ENCODE measurements at places on chromosomes 2 and 18.

- no peak for DNase-seq
Measured at GRCh38 chr2:694174-694573, 17.0 kb upstream of the TMEM18 start.

GRCh38 chr18:22827741-22828140 is 105.4 kb upstream of the RBBP8 start:
- no peak for DNase-seq

GRCh38 chr2:231502596-231502995 is 27.6 kb downstream of the NMUR1 start:
- DNase-seq, result no peak

GRCh38 chr2:46040563-46041155 is 256.5 kb upstream of the EPAS1 start:
- no peak for DNase-seq

DNA sequence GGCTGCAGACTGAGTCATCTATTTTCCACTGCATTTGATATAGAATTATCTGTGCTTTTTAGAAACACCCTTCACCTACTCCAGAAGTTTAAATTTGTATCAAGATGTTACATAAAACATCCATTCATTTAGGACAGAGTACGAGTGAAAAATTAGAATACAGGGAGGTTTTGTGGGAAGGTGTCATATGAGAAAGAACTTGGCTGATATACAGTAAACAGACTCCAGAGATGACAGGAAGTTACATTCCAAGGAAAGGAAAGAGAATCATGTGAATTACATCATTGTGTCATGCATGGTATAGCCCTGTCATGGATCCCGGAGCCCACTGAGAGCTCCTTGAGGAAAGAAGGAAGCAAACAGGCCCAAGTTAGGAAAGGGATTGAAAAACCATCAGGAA is 341.5 kb upstream of the PKDCC start:
- DNase-seq, result no peak

GRCh38 chr2:129400826-129401225 is 578.6 kb upstream of the RAB6C start:
- no peak for DNase-seq

- DNase-seq, result no peak
Measured at GRCh38 chr2:174177316-174177890, 70.9 kb downstream of the OLA1 start.

DNA sequence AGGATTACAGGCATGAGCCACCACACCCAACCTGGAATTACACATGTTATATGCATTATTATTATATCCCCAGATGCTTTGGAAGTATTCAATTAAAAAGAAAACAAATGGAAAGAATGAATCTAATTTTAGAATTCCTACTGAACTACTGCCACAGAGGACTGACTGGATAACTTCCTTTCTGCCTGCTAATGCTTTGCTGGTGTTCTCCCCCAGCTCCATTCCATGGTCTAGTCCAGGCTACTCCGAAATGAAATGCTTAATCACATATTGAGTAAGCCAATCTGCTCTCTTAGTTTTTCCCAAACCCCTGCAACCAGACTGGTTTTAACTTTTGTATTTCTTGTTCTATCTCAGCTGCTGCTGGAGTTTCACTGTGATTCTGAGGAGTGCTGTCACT is 519.1 kb downstream of the SOX11 start:
- no peak for DNase-seq

DNA sequence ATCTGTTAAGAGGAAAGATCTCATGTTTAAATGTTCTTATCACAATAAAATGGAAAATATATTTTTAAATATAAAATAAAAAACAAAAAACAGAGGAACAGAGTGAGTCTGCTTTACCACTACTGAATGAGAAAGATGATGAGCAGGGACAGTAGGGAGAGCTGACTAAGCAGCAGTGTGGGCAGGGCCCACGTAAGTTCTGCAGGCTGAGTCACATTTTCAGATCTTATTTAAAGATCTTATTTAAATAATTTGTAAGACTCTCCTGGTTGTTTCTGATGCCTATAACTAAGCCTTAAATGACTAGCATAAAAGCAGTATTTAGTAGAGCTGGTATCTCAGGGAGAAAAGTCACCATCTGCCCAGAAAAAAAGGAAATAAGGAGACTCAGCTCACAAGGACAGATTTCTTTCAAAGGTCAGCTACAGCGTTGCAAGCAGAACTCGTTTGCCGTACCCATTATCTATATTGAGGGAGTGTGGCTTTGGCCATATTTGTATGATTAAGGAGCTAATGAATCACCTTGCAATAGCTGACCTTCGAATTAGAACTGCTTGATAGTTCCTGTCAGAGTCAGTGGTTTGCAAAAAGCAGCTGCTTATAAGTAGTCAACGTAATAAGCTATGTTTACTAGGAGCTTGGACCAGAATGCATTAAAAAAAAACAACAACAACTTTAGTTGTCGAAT is 322.1 kb upstream of the CHAC2 start:
- DNase-seq, result no peak

DNA sequence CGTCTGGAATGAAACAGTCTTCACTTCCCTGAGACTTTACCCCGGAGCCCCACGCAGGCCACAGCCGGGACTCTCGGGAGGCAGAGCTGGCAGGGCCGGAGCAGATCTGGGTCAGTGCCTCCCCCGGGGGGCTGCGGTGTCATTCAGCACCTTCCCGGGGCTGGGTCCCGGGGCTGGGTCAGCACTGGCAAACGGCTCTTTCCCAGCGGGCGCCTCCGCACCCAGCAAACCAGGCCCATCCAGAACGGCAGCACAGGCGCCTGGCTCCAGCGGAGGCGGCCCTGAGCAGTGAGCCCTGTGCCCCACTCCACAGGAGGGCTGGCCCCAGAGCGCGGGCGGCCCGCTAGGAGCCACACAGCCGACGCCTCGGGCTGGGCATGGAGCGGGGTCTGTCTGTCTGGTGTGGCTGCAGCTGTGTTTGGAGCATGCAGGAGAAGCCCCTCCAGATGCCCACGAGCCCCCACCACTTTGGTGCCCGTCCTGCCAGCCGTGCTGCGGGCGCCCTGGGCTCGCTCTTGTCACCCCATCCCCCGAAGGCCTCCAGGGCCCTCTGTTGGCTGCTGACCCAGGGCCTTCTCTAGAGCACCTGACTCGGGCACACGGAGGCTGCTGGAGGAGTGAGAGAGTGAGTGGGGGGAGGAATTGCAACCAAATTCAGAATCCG is 132.1 kb upstream of the CTDP1 start:
- DNase-seq, result no peak

DNA sequence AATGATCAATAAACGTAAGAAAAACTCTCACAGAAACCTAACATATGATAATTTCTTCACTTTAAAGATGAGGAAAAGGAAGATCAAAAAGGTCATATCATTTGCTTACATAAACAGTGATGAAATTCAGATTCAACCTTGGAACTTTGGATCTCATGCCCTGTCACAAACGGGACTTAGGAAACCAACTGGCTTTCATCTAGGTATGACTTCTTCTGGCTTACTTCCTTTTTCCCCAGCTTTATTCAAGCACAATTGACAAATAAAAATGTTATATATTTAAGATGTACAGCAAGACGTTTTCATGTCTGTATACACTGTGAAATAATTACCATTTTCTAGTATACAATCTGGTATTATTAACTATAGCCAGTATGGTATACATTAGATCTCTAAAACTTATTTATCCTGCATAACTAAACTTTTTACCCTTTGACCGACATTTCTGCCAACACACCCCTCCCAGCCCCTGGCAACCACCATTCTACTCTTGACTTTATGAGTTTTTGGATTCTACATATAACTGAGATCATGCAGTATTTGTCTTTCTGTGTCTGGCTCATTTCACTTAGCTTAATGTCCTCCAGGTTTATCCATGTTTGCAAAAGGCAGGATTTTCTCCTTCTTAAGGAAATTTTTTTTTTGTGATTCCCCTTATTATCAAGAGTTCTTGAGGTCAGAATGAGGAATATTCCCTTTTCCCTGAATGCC is 46.0 kb upstream of the COBLL1 start:
- no peak for DNase-seq

DNA sequence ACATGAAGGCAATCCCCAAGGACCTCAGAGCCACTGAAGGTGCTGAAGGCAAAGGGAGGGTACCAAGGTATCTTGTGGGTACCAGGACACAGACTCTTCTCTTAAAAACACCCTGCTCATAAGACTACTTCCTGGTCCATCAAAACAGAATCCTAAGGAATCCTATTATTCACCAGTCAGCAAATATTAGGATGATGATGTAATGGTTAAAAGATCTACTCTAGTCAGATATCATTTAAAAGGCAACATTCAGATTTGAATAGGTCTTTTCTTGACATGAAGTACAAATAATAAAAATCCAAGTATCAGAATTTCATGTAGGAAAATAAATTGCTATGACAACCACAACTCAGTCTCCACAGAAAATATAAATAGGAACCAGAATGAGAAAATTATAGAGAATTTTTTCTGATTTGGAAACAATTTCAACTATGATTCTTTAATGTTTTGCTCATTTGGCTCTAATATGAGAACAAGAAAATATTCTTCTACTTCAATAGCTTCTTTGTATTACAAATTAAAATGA is 77.8 kb upstream of the ZNF397 start:
- DNase-seq, result no peak

DNA sequence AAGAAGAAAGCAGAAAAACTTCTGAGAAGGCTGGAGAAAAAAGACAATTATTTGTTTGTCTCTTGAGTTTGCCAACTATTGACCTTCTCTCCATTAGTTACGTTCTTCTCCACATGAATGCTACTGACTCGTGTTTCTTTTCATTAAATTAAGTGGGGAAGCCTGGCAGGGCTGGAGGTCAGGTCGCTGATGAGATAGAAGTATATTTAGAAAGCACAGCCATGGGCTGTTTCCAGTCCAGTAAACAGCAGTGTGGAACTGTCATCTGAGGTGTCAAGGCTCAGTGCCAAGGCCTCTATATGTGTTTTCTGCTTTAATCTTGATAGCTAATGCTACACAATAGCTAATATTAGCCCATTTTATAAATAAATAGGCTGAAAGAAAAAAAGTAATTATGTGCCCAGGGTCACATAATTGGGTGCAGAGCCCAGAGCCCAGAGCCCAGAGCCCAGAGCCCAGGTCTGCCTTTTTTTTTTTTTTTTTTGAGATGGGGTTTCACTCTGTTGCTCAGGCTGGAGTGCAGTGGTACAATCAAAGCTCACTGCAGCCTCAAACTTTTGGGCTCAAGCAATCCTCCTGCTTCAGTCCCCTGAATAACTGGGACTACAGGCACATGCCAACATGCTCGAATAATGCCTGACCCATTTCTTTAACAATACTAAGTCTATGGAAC is 6.3 kb downstream of the MSGN1 start:
- DNase-seq, result no peak

DNA sequence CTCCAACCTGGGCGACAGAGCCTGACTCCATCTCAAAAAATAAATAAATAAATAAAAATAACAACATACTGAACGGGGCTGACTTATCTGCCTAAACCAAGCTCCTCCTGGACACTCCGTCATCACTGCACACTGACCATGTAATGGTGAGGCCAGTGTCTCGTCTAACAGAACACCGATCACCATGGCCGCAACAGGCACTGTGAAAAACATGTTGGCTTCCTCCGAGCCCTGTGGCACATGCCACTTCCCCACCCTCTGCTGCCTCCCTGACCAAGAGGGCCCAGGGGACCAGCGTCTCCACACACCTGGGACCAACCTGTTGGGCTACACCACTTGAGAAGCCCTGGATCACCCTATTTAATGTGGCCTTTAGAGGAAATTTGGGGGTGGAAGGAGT is 33.9 kb downstream of the ZNF516 start:
- DNase-seq, result no peak

DNA sequence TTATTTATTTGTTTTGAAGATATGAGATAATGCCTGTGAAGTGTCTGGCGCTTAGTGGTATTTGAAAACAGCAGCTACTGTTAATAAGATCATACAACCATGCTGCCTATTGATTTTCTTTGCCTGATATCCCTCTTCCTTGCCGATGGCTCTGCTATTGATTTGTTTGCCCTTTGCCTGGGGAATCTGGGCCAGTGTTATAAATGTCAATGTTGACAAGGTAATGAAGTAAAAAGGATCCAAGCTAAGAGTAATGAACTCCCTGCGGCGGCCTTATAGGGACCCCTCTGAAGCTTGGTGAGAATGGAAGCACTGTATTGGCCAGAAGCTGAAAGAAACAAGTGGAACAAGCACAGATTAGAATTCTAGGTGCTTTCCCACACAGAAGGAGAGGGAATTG is 854.6 kb downstream of the CNTNAP5 start:
- no peak for DNase-seq

DNA sequence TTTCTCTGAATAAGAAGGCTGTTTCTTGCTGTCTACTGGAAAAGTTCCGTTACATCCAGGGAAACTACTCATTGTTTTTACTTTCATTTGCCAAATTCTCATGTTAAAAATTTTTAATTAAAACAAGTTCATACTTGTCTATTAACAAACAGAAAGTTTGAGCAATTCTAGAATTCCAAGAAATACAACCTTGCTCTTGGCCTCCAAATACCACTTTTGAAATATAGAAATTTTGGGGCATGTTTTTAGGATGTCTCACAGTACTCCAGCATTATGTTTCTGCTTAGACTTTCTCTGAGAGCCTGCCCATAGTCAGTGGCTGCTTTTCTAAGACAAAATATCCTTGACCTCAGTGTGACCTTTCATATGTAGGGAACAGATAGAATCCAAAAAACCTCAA is 228.7 kb upstream of the RND3 start:
- DNase-seq, result no peak

DNA sequence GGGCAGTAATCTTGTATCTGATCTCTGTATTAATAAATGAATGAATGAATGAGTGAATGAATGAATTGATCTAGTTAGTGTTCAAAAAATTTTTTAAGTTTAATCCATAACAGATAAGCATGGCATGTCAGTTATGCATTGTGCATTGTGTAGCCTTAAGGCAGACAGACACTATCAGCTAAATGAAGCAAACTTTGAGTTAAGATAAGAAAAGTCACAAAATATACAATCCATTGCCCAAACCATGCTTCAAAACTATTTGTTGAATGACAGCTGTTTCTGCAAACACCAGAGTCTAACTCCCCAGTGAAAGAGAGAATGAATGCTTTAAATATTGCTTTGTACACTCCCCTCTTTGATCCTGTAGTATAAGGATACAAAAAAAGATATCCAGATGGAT is 314.3 kb upstream of the ETAA1 start:
- DNase-seq, result no peak

DNA sequence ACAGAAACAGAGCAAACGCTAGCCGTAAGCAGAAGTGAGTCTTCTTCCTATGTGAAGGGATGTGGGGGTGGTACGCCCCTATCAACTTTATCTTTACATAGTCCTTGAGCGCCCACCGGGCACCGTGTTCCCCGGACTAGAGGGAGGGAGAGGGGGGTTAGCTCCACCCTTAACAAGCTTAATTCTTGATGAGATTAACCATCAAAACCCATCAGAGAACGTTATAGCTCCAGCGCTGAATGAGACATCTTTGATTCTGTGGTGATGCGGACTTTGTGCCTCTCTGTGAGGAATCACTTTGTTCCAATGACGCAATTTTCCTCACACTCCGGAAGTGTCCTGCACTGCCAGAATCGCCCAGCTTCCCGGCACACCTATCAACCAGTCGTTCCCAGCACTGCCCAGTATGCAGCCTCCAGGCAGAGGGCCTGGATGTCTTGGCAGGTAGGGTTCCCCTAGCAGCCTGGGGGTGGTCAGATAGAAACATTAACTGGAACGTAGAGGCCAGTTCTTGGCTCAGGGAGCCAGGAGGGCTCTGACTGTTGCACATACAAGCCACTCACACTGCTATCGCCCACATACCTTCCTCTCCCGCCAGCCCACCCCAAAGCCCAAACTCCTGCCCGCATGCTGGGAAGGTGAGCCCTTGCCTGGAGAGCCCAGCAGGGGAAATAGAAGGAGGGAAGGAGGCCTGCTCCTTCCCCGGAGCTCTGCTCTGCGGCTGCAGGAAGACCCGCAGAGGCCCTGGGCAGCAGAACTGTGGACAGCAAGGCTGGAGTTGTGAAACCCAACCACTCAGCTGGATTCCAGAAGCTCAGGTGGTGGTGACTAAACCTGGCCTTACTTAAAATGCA is 1.9 kb upstream of the ODC1 start:
- DNase-seq, result no peak
